ENCODE measurements at places on chromosomes 2 and 18.

- DNase-seq, result no peak
Observed at GRCh38 chr2:197946562-197946961, 142.2 kb downstream of the PLCL1 start.

- DNase-seq, result no peak
Observed at GRCh38 chr2:205689820-205690219, 7.5 kb downstream of the NRP2 start.

DNA sequence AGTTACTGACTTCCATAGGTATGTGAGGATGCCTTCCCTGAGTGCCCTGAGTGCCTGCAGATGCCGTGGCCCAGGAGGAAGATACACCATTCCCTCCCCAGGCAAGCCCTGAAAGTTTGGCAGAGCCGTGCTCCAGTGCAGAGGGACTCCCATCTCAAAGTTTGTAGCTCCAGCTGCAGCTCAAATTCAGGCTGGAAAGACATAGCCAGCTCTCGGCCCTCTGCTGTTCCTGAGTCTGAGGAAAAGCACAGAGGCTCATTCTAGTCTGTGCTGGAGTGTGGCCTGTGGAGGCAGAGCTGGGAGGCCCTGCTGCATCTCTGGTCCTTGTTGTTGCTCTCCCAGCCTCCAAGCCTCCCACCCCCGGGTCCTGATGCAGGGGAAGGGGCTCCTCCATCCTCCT, 15.9 kb upstream of the TPO start:
- DNase-seq, result no peak

- DNase-seq, result no peak
Observed at GRCh38 chr2:240568678-240569522, 616 bp downstream of the RNPEPL1 start.

- DNase-seq, result no peak
Observed at GRCh38 chr18:77321823-77322805, 72.5 kb downstream of the GALR1 start.

GRCh38 chr2:26347286-26347865, 787 bp upstream of the ADGRF3 start:
- DNase-seq, result no peak

- DNase-seq, result no peak
Observed at GRCh38 chr2:98946855-98947254, 10.8 kb upstream of the CRACDL start.

GRCh38 chr2:38708900-38709566, 42.1 kb downstream of the SRSF7 start:
- no peak for DNase-seq

GRCh38 chr2:44744961-44745892, 196.3 kb upstream of the SIX3 start:
- DNase-seq, result no peak

Measured in fibroblast of the conjunctiva (primary cell).